ENCODE measurements at places on chromosomes 12 and 14.

GRCh38 chr12:69435644-69436043, 34.5 kb upstream of the FRS2 start:
- no peak for DNase-seq

GRCh38 chr12:90102957-90103652, 394.5 kb upstream of the ATP2B1 start:
- DNase-seq: peak; percentile 5

- DNase-seq: no peak
Measured at GRCh38 chr12:111078731-111079130, 158.4 kb upstream of the MYL2 start.

DNA sequence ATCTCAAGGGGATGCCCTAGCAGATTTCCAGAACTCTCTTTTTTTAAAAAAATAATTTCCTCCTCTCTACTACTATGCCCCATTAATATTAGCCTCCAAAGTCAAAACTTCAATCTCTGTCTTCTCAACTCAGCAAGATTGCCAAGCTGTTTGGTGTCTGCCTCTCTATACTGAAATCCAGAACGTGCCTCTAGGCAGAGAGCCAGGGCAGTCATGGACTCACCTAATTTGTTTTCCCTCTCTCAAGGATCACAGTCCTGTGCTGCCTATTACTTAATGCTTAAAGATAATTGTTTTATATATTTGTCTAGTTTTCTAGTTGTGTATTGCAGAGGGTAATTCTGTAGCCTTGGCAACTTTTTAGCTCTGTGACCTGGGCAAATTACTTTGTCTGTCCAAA, 74.7 kb downstream of the E2F7 start:
- no peak for DNase-seq

- DNase-seq: no peak
Measured at GRCh38 chr14:30528778-30529642, 29.9 kb upstream of the G2E3 start.

DNA sequence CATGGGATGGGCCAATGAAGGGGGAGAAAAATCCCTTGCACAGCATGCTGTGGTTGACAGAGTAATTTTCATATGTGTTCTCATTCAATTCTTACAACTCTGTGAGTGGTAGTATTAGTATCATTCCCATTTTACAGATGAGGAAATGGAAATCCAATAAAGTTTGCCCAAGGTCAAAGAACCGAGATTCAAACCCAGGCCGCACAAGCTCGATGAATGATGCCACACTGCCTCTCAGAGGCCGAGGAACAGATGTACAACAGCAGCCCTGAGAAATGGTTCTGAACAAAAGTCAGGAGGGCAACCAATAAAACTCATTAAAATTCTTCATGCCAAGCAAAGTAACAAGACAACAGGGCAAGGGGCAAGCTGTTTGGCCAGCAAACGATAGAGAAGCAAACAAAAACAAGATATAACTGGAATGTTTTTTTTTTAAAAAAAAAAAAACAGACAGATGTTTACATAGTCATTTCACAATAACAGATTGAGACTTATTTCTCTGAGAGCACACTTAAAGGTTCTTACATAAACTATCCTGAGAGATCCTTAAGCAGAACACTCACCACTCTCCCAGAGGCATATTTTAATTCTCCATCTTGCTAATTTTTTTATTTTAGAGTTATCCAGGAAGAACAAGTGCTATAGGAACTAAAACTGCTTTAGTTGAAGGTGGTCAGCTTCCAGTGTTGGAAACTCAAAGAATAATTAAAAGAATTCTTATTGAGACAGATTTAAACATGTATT, 85.8 kb downstream of the EXOC5 start:
- no peak for DNase-seq

DNA sequence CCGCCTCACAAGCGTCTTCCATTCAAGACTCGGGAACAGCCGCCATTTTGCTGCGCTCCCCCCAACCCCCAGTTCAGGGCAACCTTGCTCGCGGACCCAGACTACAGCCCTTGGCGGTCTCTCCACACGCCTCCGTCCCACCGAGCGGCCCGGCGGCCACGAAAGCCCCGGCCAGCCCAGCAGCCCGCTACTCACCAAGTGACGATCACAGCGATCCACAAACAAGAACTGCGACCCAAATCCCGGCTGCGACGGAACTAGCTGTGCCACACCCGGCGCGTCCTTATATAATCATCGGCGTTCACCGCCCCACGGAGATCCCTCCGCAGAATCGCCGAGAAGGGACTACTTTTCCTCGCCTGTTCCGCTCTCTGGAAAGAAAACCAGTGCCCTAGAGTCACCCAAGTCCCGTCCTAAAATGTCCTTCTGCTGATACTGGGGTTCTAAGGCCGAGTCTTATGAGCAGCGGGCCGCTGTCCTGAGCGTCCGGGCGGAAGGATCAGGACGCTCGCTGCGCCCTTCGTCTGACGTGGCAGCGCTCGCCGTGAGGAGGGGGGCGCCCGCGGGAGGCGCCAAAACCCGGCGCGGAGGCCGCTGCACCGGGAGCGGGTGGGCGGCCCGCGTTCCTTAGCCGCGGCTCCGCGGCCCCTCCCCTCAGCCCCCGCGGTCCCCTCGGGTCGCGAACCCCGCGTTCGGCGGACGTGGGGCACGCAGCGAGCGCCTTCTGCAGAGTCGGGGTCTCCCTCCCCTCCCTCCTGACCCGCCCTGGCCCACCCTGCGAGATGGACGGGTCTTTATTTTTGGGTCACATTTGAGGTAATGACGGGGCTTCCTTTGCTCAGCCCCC, at the start of gene UBC:
Gene UBC, minus strand, starts transcription at position 259 of the 847 bp plus-strand sequence. CDS start 879 bp downstream, outside the sequence.
- peak; percentile 86 for DNase-seq

GRCh38 chr14:34059925-34060650, 109.2 kb upstream of the EGLN3 start:
- peak; percentile 39 for DNase-seq

DNA sequence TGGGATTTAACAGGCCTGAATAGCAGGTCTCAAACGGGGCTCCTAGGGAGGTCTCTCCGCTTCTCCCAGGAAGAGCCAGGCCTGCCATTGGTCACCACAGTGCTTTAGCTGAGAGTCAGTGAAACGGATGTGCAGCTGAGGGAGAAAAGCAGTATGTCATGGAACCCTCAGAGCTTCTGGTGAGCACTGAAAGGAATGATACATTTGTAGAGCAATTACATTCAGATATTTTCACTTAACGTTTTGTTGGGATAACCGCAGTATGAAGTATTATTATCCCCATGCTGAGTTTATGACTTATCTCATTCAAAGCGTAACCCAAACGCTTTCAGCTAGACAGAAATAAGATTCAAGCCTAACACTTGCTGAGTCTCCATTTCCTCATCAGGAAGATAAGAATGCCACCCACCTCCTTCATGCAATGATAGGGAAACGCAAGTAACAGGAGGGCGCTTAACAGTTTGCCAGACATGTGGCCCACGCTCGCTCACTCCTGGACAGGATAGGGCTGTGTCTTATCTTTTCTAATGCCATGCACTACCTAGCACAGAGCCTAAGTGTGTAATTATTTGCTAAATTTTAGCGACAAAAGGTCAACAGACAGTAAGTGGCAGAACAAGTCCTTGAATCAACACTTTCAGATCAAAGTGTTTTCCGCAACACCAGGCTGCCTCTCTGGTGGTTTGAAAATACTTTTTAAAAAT, 28.2 kb downstream of the DAD1 start:
- DNase-seq: peak; percentile 47

- no peak for DNase-seq
Measured at GRCh38 chr12:32305163-32305562, 94.2 kb upstream of the FGD4 start.

DNA sequence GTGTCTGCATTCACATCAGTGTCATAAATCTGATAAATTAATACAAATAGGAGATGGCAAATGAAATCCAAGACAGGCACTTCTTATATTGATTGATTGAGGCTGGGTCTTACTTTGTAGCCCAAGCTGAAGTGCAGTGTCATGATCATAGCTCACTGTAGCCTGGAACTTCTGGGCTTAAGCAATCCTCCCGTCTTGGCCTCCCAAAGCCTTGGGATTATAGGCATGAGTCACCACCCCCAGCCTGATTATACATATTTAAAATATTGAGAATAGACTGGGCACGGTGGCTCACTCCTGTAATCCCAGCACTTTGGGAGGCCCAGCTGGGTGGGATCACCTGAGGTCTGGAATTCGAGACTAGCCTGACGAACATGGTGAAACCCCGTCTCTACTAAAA, 51.3 kb downstream of the MARK3 start:
- DNase-seq: no peak

DNA sequence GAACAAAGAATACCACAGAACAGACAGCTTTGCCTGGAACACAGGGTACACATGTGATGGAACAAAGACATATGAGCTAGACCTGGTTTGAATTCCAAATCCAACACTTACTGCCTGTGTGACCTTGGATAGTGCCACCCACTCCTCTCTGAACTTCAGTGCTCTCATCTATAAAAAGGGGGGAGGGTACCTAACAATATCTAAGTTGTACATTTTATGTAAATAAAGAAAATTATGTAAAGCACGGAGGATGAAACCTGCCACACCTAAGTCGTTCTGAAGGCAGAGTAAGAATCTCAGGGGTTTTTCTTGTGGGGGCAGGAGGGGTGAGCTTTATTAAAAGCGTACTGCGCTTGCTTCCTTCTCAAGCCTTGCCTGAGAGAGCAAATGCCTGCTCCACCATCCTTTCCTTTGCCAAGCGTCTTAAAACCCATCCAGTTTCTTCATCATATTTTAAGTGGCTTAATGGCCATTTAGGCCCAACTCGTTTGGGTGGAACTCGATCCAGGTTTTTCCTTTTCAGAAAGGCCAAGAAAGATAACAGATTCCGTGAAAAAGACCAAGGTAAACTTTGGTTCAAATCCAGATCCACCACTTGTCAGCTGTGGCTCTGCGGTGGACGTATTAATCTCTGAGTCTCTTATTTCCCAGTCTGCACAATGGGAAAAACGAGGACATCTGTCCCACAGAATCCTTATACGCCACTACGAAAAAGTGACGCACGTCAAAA, 946 bp downstream of the DDX24 start:
- DNase-seq: no peak

- DNase-seq: no peak
Measured at GRCh38 chr14:68568907-68569897, 223.7 kb downstream of the ZFP36L1 start.

DNA sequence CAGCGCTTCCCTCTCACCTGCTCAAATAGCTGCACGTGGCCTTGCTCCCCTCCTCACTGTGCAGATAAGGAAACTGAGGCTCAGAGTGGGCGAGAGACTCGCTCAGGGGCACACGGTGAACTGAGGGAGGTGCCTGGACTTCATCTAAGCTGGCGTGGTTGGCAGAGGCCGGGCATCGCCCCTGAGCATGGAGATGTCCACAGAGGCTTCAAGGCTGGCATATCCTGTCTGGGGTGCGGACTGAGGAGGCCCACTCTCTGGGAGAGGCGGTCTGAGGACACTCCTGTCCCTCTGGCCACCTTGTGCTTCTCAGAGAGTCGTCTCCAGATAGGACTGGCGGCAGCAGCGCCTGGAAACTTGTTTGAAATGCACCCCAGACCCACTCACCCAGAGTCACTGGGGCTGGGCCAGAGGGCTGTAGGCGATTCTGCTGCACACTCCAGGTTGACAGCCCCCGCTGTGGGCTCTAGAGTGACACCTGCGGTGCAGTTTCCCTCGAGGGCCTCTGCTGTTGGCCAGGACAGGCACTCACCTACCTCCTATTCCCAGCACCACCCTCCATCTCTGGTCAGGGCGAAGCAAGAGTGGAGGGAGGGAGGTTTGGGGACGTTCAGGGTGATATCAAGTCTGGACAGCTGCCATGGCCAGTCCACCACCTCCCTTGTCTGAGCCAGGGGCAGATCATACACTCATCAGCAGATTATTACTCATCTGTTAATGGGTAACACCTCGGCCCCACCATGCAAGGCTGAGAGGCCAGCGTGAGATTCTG, 11.2 kb upstream of the LBHD2 start:
- DNase-seq: no peak

DNA sequence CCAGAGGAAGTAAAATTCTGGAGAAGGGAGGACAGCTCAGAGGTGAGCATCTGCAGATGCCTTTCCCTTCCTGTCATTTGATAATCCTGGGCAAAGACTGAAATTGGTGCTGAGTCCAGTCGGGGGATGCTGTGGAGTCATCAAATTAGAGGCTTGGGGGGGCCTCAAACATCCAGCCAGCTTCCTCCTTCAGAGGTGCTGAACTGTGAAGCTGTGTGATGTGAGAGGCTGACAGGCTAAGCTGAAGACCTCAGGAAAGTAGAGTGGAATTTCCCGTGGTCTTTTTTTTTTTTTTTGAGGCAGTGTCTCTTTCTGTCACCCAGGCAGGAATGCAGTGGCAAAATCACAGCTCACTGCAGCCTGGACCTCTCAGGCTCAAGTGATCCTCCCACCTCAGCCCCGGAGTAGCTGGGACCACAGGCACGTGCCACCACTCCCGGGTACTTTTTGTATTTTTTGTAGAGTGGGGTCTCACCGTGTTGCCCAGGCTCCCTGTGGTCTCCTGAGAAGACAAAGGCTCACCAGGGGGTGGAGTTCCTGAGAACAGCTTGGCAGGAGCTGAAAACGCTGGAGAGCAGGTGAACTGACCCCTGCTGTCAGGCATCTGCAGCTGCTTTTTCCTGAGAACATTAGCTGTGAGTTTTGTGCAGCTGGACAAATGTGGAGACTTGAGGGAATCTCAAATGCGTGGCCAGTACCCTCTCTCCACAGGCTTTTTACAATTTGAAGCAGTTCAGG, 6.1 kb upstream of the TCL1B start:
- DNase-seq: no peak

DNA sequence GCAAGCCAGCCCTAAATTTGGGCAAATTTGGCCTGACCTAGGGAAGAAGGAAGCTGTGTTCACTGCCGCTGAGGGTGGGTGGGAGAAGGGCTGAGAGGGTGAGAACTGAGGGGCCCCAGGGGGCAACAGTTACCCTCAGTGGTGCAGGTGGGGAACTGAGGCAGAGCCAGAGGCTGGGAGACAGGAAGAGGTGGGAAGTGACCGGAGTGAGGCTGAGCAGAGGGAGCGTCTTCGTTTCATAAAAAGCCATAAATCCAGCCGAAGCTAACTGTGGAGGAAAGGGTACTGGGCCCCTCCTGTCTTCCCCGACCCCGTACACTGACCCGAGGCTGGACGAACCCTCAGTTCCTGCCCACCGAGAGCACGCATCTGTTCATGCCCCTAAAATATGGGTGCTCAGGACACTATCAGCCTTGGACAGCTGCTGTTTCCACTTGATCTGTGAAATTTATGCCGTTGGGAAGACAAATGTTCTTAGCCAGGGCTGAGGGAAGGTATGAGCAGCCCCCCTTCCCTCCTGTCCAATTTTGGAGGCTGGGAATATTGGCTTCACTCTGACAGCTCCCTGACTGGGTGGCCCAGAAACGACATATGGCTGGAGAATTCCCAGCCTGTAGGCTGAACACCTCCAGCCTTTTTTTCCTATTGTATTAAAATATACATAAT, 116.5 kb downstream of the KIF26A start:
- no peak for DNase-seq

GRCh38 chr12:109531411-109531810, 41.9 kb downstream of the MMAB start:
- DNase-seq: no peak

DNA sequence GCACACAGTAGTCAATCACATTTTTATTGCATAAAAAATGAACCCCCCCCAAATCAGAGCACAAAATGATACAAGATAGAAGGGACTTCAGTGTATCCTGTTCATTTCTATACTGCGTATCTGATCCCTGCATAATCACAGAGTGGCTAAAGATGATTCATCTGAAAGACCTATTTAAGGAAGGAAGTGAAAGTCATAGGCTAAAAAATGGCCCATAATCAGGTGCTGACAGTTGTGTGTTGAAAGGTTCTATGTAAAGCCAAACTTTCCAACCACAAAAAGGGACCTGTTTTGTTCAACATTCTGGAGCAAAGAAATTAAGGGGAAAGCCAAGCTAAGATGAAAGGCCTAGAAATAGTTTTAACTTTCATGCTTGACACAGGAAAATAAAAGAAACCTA, 147.8 kb upstream of the ATP2B1 start:
- no peak for DNase-seq
